ENCODE measurements at places on chromosomes 3 and 15.

GRCh38 chr3:153513236-153513635 is 351.2 kb downstream of the RAP2B start:
- DNase-seq = no peak

DNA sequence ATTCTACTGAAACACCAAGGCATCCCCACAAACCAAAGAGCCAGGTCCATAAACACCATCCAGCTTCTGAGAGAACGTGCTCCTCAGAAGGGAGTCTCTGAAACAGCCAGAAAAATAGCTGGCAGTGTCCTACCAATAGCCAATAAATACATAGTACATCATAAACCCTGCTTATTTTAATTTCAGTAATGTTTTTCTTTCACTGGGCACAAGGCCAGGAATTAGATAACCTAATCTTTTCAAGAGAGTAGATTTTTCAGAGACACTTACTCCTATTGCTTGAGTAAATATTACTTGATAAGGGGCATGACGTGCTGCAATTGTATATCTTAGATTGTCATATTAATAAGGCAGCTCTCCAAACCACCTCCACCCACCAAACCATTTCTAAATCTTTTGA is 22.7 kb downstream of the GADL1 start:
- no peak for DNase-seq

DNA sequence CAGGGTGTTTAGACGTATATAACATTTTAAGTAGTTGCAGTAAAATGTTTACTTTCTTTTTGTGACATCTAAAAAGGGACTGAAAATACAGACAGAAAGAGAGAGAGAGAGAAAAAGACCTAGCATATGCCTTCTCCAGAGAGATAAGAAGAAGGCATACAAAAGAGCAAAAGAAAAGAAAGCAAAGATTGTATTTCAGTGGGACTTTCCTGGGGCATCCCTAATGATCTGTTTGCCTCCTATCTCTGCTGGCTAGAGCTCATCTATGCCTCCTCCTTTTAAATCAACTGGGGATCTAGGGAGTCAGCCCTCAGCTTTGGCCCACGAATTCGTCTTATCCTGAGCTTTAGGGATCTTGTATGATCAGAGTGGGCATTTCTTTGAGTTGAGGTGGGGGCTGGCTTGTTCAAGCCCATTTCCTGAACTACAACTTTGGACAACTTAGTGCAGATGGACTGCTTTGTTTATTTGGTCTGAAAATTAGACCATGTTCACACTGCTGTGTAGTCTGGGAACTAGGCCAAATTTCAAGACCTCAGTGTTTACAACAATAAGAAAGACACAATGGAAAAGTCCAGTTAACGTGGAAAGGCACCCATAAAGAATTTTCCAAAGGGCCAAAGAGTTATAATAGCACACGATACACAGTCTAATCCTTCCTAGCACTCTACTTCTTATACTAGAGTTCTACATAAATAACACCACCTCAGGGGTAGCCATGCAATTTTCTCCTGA is 61.0 kb downstream of the ATP8B4 start:
- no peak for DNase-seq

DNA sequence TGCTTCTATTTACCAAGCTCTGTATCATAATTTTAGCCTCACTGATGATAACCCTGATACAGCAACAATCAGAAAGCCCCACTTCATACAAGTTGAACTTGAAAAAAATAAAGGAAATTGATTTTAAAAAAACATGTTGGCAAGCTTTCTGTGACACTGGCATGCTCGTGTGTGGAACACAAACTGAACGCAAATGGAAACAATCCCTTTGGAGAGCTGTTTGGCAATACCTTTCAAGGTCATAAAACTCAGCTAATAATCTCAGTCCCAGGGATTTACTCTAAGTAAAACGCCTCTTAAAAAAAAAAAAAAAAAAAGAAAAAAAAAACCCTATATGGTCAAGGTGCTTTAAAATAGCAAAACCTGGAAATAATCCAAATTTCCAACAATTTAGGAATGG is 166.7 kb upstream of the BCL6 start:
- no peak for DNase-seq

- DNase-seq = no peak
Measured at GRCh38 chr3:171058058-171058457, 31.5 kb upstream of the SLC2A2 start.

DNA sequence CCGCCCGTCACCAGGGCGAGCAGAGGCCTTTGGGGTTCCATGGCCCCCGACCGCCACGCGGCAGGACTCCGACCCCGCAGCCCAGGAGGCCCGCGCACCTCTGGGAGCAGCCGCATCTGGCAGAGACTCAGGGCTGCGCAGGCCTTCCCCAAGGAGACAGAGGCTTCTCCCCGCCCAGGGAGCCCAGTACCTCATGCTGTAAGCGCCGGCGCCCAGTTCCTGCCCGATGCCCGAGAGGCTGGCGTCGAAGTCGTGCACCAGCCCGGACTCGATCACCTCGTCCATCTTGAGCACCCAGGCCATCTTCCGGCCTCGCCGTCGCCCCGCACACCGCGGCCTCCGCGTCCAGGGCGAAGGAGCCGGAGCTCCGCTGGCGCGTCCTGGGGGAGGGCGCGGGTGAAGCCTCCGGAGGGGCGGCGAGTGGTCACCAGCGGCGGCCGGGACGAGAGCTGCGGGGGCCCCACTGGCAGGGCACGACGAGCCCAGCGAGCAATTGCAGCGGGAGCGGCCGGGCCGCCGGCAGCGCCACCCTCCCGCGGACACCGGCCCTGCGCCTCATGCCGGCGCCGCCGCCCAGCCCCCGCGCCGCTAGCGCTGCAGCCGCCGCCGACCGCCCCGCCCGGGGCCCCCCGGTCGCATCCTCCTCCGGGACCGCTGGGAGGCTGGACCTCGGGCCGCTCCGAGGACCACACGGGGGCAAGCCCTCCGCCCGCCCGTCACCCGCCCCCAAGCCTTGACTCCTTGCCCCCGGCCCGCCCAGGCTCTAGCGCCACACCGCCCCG is 468 bp downstream of the UBP1 start:
- peak; percentile 18 for DNase-seq

DNA sequence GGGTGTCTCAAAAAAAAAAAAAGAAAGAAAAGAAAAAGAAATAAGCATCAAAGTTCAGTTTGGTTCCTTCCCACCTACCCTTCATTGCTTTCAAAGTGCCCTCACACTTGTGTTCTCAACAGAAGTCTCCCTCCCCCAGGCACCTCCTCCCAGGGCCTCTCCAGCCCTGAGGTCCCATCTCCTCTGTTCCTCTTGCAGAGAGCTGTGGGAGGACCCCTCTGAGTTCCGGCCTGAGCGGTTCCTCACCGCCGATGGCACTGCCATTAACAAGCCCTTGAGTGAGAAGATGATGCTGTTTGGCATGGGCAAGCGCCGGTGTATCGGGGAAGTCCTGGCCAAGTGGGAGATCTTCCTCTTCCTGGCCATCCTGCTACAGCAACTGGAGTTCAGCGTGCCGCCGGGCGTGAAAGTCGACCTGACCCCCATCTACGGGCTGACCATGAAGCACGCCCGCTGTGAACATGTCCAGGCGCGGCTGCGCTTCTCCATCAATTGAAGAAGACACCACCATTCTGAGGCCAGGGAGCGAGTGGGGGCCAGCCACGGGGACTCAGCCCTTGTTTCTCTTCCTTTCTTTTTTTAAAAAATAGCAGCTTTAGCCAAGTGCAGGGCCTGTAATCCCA is 6.1 kb downstream of the CYP1A2 start:
- no peak for DNase-seq

GRCh38 chr3:13015286-13016082 is 57.7 kb downstream of the IQSEC1 start:
- DNase-seq = no peak

DNA sequence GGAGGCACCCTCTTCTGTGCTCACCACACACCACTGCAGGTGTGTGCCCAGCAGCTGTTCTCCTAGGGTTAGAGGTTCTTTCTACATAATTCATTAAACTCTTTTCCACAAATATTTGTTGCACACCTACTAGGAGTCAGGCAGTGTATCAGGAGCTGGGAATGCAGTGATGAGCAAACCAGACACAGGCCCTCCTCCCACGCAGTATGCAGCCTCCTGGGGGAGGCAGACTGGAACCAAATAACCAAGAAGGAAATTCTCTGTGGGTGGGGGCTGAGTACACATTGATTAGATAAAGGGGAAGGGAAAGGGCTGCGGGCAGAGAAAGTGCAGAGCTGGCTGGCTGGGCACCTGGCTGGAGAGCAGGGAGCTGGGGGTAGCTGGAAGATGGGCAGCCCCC is 18.5 kb upstream of the C3orf22 start:
- DNase-seq = no peak

DNA sequence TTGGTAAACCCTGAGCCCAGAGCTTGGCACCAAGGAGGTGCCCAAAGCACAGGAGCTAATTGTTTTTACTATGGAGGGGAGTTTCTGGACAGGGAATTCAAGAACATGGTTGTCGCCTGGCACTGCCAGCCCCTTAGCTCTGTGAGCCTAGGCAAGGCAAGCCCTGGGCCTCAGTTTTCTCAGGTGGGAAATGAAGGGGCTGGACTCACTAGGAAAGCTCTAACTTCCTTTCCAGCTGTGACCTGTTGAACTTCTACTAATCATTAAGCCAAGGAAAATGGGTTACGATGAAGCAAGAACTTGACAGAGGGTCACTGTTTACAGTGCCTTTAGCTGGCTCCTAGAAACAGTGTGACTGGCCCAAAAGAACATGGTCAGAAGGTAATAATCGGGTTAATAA is 277.2 kb downstream of the SHQ1 start:
- no peak for DNase-seq

- DNase-seq = no peak
Measured at GRCh38 chr15:57591822-57592367, at the start of gene MYZAP. MYZAP (plus strand) TSS chr15:57591904; CDS start chr15:57592035, 131 bp downstream.
